ENCODE measurements at places on chromosomes 5 and 9.
A peak's percentile ranks its signal among the peaks of the same experiment; 100 is the strongest.

- no peak for DNase-seq
Measured at GRCh38 chr9:22514871-22515270, 68.2 kb downstream of the DMRTA1 start.

- no peak for DNase-seq
Measured at GRCh38 chr9:82797534-82797933, 265.4 kb downstream of the RASEF start.

DNA sequence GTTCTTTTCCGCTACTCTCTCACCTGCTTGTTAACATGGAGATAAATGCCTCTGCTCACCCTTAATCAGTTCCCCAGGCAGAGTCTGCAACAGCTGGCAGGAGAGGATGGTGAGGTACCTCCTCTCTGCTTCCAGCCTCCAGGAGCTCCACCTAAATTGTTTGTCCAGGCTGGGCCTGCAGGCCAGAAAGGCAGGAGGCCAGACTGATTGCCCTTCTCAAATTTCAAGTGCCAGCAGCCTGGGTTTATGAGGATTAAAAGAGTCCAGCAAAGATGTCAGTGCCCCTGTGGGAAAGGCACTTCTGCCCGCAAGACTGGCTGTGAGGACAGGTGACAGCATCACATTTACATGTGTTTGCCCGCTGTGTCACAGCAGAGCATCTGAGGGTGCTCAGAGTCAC is 19.8 kb downstream of the CORO2A start:
- DNase-seq = no peak

DNA sequence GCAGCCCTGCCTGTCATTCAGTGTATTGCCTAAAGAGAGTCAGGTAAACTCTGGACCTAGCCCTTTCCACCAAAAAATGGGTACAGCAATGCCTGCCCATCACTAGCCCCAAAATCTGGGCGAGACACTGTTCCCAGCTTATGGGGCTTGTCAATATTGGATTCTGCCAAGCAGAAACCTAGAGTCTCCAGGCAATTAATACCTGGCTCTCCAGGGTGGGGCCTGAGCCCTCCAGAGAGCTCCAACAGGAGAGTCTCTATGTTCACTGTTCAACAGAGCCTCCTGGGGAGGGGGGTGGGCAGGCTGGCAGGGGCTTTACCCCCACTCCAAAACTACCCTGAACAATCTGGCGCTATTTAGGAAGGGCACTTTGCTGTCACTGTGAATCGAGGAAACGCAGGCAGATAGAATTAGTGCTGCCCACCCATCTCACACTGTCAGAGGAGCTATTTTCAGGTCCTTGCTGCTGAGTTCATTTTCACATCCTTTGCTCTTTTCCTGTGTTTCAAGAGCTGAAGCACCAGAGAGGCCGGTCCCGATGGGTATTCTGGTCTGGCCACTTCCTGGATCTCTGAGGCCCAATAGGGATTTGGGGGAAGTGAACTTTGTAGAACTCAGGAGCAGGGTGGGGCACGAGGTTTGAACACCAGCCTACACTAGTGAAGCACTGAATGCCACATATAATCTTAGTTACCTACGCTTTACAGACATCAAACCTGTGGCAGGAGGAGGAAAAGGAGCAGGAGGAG is 121.8 kb downstream of the C5orf15 start:
- no peak for DNase-seq

GRCh38 chr9:129549139-129549538 is 71.8 kb downstream of the C9orf50 start:
- DNase-seq = no peak

GRCh38 chr9:3954331-3955304 is 345.2 kb downstream of the GLIS3 start:
- peak; percentile 76 for DNase-seq

GRCh38 chr9:20972684-20973083 is 58.8 kb downstream of the HACD4 start:
- no peak for DNase-seq

GRCh38 chr5:7494481-7495130 is 98.7 kb downstream of the ADCY2 start:
- DNase-seq = no peak

DNA sequence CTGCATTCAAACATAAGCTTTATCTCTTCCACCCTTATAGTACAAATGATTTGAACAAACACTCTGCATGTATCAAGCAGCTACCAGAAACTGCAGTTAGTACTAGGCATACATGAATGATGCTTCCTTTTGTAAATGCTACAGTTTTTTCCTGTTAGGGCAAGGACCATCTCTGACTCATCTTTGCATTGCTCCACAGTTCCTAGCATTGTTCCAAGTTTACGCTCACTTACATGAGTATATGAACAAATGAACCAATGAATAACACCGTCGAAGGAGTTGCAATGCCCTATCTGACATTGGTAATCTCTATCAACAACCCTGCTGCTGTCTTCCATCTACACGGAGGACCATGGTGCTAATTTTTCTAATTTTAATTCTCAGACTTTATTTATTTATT is 2.1 kb upstream of the ALDH7A1 start:
- DNase-seq = peak; percentile 25
